ENCODE measurements at places on chromosomes 6 and 20.

GRCh38 chr6:151004383-151005024 is 139.0 kb downstream of the MTHFD1L start:
- DNase-seq, result no peak

- peak; percentile 65 for DNase-seq
Measured at GRCh38 chr6:33271468-33272274, at the start of the genes RPS18 and VPS52. Gene RPS18 (plus strand): TSS chr6:33272075. CDS start chr6:33272120, 45 bp downstream. Gene VPS52 (minus strand): TSS chr6:33271876. CDS start chr6:33271675, 201 bp downstream.

- no peak for DNase-seq
Measured at GRCh38 chr6:163630572-163630971, 216.1 kb downstream of the QKI start.

- no peak for DNase-seq
Measured at GRCh38 chr6:116556065-116556464, 2.5 kb downstream of the CALHM4 start.

- DNase-seq, result no peak
Measured at GRCh38 chr6:70162972-70163371, 139.9 kb downstream of the COL9A1 start.

- no peak for DNase-seq
Measured at GRCh38 chr6:83044091-83044768, 21.4 kb downstream of the UBE3D start.

Measured in stimulated activated CD8-positive, alpha-beta memory T cell treated with anti-CD3 and anti-CD28 coated beads, Interleukin-7, amount 100 ng/mL, for 24 hours (primary cell).